Stimulated activated CD8-positive, alpha-beta memory T cell treated with anti-CD3 and anti-CD28 coated beads, Interleukin-15, amount 100 ng/mL, for 4 hours (primary cell): ENCODE measurements at places on chromosomes 4 and X.

GRCh38 chr4:173151496-173151895, 17.1 kb upstream of the GALNT7 start:
- no peak for DNase-seq

GRCh38 chr4:124432500-124432899, 280.0 kb downstream of the ANKRD50 start:
- DNase-seq = no peak

DNA sequence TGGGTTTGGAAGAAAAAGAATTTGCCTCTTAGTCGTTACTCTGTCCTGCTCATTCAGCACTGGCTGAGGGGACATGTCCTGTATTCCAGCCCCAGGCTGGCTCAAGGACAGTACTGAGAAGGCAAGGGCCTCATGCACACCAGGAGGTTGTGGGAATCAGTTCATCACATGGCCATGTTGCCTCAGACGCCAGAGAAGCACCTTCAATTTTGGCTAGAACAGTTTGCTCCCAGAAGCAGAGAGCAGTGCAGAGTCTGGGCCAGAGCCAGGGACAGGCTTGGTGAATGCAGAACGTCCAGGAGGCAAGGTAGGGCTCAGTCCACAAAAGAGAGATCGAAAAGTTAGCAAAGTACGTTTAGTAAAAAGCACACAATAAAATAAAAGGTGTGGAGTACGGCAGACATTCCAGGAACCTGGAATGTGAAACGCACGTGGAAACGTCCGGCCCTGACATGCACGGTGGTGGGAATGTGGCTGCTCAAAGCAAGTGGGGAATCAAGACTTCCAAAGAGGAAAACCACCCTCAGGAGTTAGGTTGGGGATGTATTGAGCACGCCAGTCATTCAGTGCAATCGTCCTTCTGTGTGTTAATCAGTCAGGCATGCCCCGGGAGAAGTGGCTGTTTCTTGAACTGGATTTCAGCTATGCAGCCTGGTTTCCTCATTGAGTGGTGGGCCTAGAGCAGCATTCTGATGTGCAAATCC, 1.2 kb upstream of the SLC2A9 start:
- DNase-seq = no peak

DNA sequence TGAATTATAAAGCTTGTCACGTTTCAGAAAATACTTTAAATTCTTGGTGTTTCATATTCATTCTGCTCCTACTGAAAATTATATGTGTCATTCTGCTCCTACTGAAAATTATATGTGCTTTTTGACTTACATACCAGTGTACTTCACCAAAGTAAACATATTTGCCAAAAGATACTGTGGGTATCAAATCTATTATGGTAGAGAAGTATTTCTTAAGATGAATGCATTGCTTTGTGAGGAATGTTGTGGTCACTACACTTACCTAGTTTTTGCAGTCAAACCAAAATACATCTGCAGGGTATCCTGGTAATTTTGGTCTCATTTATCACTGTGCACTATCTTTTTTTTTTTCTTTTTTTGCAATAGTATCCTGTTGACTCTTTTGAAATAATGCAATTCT, 287.7 kb upstream of the MAD2L1 start:
- DNase-seq = no peak

DNA sequence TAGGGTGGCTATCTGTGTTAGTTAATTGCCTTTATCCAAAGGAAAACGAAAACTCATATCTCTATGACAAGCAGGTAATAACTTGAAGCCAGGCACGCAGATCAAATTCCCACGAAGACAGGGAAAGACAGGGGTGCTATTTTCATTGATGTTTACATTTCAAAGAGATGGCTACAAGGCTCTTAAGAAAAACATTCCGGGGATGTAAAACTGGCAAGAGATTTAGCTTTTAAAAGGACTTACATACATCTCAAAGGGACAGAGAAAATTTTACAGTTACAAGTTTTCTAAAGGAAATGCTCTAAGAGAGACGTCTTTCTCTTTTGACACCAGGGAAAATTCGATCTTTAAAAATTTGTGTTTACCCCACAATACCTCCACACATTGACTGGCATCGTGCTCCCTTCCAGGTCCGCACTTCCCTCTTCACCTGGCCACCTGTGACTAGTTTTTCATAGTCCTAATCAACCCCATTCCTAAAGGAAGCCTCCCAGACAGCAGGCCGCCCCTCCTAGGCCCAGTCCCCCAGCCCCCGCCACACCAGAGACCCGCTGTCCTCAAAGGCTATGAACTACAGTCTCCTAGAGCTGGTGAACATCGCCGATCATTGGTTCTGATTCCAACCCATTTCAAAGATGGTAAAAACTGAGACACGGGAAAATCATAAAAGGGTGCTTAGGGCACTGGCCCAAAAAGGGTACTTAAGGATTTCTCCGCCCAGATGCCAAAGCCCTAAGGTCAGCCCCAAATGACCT, 649 bp upstream of the ARAF start:
- no peak for DNase-seq

GRCh38 chrX:141945426-141945825, 41.7 kb downstream of the MAGEC1 start:
- DNase-seq = no peak

- no peak for DNase-seq
Observed at GRCh38 chrX:24260842-24261550, 52.9 kb downstream of the SUPT20HL2 start.

- no peak for DNase-seq
Observed at GRCh38 chrX:77076896-77077295, 370.3 kb upstream of the FGF16 start.

- DNase-seq = no peak
Observed at GRCh38 chr4:54913751-54914526, 211.5 kb downstream of the KDR start.

DNA sequence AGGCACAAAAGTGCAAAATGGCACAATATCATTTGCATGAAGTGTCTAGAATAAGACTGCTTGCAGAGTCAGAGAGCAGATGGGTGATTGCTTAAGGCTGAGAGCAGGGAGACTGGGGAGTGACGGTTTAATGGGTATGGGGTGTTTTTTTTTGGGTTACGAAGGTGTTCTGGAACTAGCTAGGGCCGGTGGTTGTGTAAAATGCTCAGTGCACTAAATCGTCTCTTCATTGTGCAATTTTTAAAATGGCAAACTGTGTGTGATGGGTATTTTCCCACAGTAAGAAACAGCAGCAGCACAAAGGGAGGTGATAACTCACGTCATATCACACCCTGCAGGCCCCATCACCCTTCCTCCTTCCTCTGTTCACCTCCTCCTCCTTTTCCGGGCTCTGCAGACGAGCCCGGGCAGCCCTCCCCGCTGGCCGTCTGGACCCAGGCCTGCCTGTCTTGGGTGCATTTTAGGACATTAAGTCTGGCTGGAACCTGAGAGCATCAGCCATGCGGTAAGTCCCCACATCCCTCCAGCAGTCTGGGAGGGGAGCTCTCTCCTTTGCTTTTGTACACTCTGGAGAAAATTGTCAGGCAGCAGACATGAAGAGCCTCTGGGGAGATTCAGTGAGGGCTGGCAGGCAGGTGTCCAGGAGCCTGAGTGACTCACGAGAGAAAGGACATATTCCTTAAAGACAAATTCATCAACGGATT, 42.7 kb downstream of the ASMT start:
- DNase-seq = peak; percentile 43

GRCh38 chr4:16626945-16627344, 271.5 kb downstream of the LDB2 start:
- DNase-seq = no peak

DNA sequence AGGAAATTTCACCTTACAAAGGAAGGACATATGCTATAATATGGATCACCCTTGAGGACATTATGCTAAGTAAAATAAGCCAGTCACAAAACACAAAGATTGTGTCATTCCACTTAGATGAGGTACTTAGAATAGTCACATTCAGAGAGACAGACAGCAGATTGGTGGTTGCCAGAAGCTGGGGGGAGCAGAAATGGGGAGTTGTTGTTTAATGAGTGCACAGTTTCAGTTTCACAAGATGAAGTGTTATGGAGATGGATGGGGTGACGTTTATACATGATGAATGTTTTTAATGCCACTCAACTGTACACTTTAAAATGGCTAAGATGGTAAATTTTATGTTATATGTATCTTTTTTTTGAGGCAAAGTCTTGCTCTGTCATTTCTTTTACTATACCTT, 14.8 kb upstream of the SPON2 start:
- DNase-seq = no peak

DNA sequence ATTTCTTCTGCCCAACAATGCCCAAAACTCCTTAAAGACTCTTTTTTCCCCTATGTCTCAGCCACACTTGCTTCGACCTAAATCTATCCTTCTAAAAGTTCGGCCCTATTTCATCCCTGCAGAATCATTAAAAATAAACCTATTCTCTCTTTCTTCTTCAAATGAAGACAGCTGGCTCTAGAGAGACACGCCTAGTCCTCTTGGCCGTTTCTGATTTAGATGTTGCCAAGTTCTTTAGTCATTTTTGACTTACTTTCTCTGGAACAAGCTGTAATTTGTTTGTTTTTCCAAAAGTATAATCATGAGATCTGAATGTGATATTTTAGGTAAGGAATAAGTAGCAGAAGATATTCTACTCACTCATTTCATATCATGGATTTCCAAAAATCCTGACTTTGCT, 211.6 kb downstream of the CENPC start:
- DNase-seq = no peak

GRCh38 chr4:72991873-72992272, 77.6 kb downstream of the COX18 start:
- no peak for DNase-seq

- DNase-seq = no peak
Observed at GRCh38 chr4:186722796-186723291, 812 bp downstream of the FAT1 start.

DNA sequence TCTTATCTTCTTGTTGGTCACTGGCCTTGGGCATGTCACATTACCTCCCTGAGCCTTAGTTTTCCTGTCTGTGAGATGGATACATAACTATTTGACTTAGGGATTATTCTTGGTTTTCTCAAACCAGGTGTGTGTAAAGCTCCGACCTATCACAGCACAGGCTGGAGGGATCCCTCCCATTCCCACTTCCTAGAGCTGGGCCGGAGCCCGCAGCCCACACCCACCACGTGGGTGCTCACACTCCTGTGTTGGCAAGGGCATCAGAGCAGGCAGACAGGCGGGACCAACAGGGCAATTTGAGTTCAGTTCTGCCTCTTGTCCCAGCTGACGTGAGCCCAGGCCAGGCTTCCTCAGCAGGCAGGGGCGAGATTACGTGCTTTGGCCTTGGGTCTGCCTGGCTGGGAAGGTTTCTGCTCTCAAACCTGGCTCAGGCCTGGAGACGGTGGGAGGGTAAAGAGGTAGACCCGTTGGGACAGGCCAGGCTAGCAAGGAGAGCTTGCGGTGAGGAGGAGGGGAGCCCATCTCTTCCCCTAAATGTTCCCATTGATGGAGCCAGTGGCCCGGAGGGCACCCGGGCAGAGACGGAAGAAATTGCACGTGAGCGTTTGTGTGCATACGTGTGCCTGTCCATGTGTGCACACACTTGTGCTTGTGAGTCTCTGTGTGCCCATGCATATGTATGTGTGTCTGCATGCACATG, 734 bp upstream of the SH3TC1 start:
- no peak for DNase-seq

- DNase-seq = no peak
Observed at GRCh38 chrX:14363728-14364127, 165.6 kb upstream of the GLRA2 start.

- DNase-seq = no peak
Observed at GRCh38 chr4:123706973-123707372, 310.4 kb downstream of the SPRY1 start.

DNA sequence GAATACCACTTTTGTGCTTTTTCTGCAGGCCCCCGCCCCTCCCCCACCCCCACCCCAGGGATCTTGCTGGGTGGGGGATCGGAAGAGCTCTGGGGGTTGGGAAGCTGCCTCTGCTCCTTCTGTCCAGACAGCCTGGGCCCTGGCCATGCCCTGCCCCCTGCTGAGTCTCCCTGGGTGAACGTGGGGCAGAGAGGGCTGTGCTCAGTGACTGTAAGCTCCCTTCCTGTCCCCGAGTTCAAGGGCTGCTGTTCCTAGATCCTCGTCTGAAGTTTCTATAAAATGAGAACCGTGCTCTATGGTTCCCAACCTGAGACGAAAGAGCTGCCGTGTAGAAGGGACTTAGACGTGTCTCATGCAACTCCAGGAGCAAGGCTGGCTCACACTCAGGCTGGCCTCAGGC, 105.0 kb downstream of the SORCS2 start:
- no peak for DNase-seq

DNA sequence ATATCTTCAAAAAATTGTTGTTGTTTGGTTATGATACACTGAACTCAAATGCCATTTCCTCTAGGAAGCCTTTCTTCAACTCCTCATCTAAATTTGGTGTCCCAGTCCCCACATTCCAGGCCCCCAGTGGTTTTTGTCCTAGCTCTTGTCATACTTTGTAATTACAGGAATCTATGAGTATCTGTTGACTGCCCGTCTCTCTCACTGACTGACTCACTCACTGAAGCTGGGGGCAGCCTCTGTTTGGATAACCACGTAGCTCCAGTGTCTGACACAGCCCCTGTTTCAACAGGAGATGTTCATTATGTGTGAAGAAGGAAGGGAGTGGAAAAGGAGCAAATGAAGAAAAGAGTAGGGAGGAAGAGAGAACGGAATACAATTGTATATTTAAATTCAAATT, 284.1 kb upstream of the TENM3 start:
- DNase-seq = no peak

DNA sequence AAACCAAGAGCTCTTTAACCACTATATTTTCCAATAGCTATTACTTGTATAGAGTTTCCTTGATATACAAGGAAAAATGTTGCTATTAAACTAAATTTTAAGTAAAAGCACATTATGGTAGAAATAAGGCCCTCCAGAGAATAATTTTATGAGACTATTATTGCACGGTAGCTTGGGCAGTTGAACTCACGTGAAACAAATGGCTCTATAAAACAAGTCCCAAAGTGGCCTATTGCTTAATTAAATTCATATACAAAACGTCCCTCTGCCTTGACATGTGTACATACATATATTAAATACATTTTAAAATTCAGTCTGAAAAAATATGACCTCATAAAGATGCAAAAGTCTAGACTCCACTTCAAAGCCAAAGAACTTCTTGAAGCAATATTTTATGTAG, 582.2 kb downstream of the CENPC start:
- no peak for DNase-seq

DNA sequence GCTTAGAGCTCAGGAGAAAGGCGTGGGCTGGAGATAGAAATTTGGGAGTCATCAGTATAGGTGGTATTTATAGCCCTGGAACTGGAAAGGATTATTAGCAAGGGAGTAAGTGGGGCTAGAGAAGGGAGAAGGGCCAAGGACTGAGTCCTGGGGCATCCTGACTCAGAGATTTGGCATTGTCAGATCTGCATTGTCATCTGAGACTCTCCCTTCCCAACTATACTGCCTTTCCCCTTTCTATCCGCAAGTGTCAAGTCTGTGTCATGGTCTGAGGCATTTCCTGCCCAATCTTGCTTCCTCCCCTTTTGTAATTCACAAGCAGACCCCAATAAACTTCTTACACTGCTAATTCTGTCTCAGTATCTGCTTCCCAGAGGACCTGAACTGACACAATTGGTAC, 24.4 kb upstream of the SLC25A43 start:
- no peak for DNase-seq

DNA sequence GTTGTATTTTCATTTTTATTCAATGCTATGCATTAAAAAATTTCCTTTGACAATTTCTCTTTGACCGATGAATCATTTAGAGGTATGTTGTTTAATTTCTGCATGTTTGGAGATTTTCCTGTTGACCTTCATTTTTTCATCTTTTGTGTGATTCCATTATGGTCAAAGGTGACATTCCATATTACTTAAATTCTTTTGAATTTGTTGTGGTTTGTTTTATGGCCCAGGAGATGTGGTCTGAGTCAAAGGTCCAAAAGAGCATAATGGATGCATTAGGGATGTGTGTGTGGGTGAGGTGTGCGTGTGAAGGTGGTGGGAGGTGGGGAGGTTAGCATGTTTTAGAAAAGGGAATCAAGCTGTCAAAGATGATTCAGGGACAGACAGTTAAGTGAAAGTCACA, 76.0 kb upstream of the GIMD1 start:
- no peak for DNase-seq
